C1 segment of cervical spinal cord (tissue), 14 donors: ENCODE measurements at places on chromosomes 3 and 15.

- DNase-seq, result no peak
These were observed 23.9 kb downstream of the GOLGA6L2 start for GRCh38 chr15:23422946-23423708.

- DNase-seq, result no peak
These were observed 52.4 kb upstream of the GYG1 start for GRCh38 chr3:148938936-148939335.

DNA sequence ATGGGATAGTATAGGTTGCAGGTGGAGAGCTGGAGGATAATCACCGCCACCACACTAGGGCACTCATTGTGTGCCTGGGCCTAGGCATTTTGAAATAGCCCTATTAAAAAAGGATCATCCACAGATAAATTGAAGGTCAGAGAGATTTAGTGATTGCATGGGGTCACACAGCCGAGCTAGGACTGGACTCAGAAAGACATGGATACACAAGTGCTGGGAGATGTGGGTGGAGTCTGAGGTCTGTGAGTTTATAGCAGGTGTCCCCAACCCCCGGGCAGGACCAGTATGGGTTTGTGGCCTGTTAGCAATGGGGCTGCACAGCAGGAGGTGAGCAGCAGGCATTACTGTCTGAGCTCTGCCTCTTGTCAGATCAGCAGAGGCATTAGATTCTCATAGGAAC lies 5.3 kb upstream of the ANKDD1A start:
- DNase-seq, result no peak

DNA sequence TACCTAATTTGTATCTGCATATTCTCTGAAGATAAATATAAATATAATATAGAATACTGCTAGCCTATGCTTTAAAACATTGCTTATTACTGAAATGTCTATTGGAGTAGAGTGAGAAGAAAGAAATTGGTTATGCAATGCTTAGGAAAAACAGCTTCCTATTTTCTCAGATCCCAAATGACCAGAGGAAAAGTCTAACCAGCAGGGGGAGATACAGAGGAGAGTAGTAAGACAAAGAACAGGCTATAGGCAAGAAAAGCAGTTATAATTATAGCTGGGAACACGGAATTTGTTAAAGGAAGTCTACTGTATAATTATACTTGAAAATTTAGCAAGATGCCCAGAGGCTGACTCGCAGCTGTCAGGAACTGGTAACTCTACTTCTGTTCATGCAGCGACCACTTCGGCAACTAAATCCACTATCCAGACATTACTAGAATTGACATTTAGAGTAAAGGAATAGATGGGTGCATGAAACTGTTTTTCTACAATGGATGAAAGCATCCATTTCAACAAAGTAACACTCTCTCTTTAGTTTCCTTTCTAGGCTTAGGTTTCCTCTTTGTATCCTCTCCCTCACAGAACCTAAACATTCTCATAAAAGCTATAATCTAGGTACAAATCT lies 97.2 kb downstream of the TBC1D5 start:
- DNase-seq, result no peak

- no peak for DNase-seq
These were observed 37.4 kb upstream of the NMNAT3 start for GRCh38 chr3:139715166-139715565.

DNA sequence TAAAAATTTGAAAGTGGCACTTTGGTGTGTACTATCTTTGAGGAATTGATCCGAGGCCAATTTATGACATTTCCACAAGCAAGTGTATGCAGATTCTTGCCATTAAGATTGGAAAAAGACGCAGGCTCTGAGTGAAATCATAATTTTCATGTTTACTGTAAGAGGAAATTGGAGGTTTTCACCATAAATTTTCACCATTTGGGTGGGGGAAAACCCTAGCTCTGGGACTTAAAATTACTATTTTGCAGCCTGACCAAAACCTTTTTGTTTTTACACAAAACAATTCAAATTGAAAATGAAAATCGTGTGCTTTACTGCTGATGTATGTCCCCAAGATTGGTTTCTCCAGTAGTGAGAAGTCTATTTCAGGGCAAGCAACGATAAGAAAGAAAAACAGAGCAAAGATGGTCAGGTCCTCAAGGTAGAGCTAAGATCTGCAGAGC lies 282.6 kb downstream of the FOXP1 start:
- DNase-seq, result no peak

DNA sequence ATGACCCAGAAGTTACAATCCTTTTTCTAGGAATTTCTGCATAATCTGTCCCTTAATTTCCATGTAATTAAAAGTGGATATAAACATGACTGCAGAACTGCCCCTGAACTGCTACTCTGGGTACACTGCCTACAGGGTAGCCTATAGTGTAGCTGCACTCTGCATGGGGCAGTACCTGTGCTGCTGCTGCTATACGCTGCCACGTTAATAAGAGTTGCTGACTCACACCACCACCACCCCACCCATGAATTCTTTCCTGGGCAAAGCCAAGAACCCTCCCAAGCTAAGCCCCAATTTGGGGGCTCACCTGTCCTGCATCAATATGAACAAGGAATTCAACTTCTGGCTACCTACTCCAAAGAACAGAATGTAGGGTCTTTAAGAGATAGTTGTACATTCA lies 13.9 kb downstream of the HDGFL3 start:
- DNase-seq, result no peak

DNA sequence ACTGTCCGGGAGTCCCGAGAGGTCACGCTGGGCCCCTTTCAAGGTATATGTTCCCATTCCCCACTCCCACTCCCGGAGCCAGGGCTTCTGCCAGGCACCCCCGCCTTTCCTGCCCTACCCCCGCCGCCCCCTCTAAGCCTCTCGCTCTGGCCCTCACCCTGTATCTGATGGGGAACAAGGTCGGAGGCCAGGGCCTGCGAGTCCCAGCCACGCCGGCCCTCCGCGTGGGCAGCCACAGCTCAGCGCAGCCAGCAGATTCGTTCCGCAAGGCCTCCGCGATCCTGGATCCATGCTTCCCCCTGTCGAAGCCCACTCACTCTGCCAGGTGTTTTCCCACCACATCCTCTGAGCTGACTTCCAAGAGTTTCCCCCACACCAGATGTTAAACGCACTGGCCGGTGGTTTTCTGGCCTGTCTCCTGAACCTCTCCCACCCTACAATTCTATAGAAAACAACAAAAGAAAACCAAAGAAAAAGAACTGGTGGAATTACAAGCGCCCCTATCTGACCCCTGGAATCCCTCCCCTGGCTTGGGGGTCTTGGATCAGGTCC lies 303.7 kb downstream of the NTRK3 start:
- DNase-seq, result no peak

- DNase-seq, result no peak
These were observed 8.6 kb downstream of the ALS2CL start for GRCh38 chr3:46684891-46685290.

GRCh38 chr15:71746719-71747118 lies 63.6 kb upstream of the NR2E3 start:
- DNase-seq, result no peak

DNA sequence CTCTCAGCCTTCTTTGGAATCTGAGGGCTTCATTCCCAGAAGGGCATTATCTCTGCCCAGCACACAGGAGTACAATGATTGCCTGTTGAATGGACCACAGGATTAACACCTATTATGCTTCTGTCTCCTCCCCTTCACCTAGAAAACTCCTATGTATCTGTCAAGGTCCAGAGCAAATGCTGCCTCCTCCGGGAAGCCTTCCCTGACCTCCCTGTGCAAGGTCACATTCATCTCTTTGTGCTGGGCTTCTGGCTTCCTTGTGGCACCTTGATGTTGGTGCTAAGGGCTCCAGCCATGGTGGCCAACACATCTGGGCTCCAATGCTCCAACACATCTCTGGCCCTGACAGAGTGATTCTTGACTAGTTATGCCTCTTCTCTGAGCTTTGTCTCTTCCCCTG lies 49.9 kb upstream of the ATP2B2 start:
- no peak for DNase-seq

DNA sequence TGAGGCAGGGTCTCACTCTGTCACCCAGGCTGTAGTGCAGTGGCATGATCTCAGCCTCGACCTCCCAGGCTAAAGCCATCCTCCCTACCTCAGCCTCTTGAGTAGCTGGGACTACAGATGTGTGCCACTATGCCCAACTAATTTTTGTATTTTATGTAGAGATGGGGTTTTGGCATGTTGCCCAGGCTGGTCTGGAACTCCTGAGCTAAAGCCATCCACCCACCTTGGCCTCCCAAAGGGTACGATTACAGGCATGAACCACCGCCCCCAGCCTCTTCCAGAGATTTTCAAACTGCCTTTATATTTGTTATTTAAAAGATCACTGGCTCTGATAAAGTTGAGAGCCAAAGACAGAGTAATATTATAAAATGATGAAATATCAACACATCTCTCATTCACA lies 37.3 kb downstream of the BSN start:
- DNase-seq, result no peak

DNA sequence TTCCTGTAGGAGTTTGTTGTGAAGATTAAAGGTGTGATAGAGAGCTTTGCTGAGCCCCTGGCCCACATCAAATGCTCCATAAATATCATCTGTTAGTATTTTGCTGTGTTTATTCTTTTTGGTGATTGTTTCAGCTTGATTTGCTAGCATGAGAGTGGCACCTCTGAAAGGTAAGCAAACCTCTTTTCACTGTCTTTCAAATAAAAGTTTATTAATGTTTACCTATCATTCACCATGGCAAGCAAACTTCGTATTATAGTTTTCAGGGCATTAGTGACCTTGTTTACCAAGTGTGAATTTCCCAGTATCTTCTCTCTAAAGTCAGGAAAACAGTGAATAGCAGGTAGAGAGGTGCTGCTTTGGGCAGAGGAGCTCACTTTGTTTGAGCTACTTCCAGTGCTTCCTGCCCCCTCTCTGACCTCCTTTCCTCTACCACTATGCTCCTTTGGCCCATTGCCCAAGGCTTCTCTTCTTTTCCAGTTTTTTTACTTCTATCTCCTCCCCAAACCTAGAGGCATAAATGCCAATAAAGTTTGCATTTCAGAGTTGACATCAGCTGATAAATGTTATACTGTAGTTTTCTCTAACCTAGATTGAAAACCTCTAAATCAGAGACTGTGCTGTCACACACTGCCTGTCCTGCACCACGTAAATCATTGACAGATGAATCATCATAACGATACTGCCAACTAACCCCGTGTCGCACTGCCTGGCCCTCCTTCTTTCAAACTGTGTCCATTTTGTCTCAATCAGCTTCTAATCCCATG lies 569.0 kb downstream of the TUSC7 start:
- DNase-seq, result no peak

DNA sequence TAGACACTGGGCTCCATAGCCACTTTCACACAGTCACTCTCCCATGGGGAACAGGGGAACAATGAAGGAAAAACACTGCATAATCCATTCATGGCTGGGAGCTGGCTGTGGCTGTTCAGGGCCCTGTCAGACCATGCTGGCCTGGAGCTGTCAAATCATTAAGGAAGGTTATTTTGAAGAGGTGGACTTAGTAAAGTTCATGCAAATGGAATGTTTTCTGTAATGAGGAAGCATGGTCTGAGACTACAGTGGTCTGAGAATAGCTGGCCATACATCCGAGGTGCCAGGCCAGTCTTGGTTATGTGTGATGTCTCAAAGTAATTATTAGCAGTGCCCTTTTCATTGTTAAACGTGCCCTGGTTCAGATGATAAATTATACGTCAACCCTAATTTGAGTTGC lies 117.1 kb upstream of the MRPS22 start:
- no peak for DNase-seq

GRCh38 chr15:92625251-92625980 lies 30.2 kb downstream of the FAM174B start:
- DNase-seq, result no peak

GRCh38 chr3:64773137-64773536 lies 85.3 kb upstream of the ADAMTS9 start:
- DNase-seq, result no peak

DNA sequence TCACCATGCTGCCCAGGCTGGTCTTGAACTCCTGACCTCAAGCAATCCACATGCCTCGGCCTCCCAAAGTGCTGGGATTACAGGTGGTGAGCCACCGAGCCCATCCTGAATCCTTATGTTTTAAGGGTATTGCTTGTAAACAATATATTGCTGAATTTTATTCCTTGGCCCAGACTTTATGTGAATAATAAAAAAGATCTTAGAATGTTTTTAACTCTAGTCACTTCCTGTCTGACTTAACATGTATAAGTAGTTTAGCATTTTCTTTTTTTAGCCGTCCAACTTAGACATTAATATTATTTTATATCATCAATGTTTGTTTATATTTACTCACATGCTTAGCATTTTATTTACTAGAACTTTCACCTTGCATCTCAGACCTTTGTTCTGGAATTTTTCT lies 9.2 kb upstream of the EIF2B5 start:
- no peak for DNase-seq

GRCh38 chr15:25668901-25669300 lies 194.2 kb downstream of the ATP10A start:
- DNase-seq, result no peak

DNA sequence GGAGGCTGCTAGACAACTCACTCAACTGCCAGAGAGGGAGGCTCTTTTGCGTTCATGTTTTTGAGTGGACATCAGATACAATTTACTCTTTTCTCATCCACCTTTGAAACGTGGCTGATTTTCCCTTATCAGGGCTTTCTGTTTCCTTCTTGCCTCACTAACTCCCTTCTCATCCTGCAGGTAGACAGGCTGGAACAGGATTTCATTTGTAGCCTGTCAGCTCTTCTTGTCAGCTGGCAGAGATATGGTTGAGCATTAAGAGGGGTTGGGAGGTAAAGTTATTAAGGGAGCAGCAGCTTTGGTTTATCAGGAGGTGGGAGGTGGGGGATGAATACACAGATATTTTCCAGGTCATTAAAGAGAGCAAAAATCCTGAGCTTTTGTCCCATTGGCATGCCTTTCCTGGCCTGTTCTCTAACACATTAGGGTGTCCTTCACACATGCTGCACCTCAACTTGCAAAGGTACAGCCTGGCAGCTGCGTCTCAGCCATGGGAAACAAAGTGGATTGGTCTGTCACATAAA lies 73.5 kb downstream of the PPM1L start:
- DNase-seq, result no peak
